HuH-7 (cell line): ENCODE measurements at places on chromosomes 2 and 18.

DNA sequence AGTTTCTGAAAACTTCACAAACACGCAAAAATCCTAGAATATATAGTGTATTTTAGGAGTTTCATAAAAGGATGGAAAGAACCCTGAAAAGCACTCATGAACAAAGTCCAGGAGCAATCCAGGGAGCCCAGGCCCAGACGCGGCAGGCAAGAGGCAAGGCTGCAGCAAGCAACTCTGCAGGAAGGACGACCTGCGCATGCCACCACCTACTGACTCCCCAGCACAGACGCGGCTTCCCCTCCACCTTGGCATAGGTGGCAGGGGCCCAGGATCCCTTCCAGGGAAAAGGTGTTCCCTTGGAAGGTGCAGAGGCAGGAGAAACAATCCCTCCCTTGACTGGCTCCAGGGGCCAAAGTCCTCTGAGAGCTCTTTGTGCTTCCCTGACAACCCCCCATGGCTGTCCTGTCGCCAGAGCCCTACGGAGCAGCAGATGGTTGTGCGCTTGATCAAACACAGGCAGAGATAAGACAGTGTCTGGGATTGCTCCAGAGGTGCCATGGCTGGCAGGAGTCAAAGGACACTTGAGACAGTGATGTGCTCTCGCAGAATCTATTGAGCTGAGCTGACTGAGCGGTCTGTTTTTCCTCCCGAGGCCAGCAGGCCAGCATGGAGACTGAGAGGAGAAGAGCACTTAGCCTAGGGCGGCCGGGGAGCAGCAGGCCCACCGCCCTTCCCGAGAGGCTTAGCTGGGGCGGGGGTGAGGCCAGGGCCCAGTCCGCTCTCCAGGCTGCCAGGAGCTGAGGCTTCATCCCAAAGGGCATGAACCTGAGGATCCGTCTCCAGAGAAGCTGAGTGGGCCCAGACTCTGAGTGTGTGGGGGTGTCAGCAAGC lies 10.8 kb upstream of the AMER3 start:
- DNase-seq: peak; percentile 77

DNA sequence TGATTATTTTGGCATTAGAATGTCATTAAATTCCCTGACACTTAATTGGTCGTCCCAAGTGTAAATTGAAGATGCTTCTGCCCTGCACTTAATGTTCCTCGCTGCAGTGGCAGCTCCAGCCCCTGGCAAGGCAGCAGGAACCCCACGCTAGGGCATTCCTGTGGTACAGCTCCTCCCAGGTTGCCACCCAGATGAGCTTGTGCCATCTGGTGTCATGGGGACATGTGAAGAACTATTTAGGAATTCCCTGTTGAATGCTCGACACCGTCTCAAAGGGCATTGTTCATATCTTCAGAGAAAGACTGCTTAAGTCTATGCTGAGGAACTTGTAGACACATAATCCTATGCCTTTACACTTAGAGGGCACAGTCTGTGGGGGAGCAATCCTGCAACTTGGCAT lies 38.9 kb downstream of the BCL2L11 start:
- no peak for DNase-seq

- no peak for DNase-seq
These were observed 183.2 kb upstream of the SIX2 start for GRCh38 chr2:45192481-45192880.

- no peak for DNase-seq
These were observed 255.6 kb downstream of the RDH14 start for GRCh38 chr2:18304849-18305248.

- no peak for DNase-seq
These were observed 88.8 kb upstream of the DNMT3A start for GRCh38 chr2:25430556-25430955.

DNA sequence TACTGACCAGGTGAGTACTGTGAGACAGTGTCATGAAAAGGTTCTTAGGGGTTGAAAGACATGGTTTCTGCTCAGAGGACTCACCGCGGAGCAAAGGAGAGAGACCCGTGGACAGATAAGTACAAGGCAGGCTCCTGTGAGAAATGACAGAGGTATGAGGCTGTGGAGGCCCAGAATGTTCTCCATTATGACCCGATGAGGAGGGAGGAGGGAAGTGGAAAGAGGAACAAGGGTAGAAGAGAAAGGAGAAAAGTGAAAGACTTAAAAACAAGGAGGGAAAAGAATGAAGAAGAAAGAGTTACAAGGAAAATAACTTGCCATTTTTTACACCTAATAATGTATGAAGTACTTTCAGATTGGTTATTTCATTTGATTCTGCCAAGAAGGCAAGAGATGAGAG lies 29.8 kb downstream of the MAPRE3 start:
- DNase-seq: no peak

DNA sequence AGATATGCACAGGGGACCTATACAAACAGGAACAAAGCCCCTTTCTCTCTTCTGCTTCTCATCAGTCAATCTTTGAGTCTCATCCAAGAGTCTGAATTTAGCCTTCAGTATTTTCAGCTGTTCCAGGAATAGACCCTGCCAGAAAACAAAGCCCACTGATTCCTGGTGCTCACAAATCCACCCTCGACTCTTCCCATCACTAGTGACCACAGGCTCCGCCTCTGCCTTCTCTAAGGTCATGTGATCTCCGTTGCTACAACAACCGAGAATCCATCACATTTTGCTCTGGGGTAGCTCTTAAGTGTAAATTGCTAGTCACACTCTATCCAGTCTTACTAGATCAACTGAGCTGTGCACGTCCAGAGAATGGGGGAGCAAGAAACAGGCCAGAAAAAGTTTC lies 46.4 kb upstream of the SPTBN1 start:
- no peak for DNase-seq

DNA sequence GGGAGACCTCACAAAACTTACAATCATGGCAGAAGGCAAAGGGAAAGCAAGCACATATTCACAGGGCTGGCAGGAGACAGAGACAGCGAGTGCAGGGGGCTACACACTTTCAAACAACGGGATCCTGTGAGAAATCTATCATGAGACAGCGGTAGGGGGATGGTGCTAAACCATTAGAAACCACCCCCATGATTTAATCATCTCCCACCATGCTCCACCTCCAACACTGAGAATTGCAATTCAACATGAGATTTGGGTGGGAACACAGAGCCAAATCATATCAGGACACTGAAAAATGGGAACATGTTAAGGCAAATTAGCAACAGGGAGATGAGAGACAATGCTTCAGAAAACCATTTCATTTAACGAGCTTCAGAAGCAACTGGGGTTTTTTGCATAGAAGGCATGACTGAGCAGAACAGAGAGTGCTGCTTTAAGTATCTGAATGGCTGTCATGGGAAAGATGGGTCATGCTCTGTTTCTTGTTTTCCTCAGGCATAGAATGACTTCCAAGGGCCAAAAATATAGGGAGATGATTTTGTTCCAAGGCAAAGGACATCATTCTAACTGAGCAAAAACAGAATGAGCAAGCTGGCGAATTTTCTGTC lies 100.8 kb upstream of the MAP2 start:
- DNase-seq: no peak

DNA sequence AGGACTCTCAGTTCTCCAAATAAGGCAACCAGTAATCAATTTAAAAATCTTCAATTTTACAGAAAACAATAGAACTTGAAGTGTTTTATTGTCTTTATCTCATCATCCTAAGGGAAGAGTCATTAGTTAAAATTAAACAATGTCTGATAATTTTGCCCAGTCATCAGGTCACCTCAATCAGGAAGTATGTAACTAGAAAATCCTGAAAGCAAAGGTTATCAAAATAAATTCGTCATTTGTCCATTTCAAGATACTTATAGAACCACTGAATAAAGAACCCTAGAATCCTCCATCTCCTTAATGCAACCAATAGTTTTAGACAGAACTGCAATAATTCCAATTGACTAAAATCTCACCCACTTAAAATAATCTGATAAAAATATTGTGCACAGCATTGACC lies 115.2 kb downstream of the NCKAP5 start:
- no peak for DNase-seq

DNA sequence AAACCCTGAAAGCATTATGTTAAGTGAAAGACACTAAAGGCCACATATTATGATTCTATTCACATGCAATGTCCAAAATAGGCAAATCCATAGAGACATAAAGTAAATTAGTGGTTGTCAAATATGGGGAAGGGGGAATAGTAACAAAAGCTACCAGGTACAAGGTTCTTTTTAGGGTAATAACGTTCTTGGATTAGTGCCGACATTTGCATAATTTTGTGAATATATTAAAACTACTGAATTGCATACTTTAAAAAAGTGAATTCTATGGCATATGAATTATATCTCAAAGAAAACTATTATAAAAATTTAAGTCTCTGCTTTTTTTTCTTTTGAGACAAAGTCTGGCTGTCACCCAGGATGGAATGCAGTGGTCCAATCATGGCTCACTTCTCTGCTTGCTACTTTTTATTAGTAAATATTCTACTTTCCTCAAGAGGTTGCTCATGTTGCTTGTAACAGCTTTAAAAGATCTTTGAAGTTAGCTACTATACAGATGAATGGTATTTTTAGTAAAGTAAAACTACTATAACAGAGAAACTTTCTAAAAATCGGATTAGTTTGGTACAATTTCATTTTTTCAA lies 2.5 kb downstream of the SESTD1 start:
- no peak for DNase-seq

DNA sequence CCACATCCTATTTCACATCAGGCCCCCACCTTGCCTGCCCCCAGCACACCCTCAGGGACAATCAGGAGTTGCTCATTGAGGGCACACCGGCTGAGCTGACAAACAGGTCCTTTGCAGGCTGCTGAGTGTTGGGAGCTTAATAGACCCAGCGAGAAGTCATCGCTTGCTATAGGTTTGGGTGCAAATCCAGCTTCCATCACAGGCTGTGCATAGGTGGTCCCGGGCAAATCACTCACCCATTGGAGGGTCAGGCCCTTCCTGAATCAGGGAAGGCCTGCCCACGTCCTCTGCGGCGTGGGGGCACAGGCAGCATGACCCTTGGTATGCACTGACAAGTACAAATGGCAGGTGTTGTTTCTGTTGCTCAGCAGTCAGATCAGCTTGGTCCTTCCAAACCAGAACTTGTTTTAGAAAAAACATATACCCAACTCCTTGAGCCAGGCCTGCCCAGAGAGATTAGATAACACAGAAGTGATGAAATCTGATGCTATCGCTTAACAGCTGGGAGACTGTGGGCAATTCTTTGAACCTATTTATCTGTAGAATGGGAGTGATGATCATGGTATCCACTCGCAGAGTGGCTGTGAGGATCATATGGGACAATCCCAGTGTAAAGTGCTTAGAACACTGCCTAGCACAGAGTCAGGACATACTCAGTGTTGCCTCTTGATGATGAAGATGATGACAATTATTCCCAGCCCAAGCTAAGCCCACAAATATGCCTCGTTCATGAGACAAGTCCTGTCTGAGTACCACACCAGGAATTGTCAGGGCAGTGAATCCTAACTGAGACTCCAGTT lies 34.9 kb downstream of the SMAD7 start:
- no peak for DNase-seq

DNA sequence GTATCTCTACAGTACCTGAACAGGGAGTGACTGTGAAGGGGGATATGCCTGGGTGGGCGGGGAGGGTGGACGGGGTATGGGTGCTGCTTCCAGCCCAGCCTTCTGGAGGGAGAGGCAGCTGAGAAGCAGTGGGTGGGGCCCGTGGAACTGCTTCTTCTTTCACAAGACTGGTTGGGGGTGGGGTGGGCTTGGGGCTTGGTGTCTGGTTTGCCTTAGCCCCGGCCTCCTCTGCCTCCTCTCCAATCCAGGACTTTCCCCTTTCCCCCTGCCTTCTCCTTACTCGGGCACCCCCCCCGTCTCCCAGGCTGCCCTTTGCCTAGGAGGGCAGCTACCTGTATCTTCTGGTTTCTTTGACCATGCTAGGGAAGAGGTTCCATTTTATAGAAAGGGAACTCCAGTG lies 233.4 kb downstream of the DYSF start:
- no peak for DNase-seq
